NCI-H146 (cell line): ENCODE measurements at places on chromosomes 1 and 21.
A peak's percentile ranks its signal among the peaks of the same experiment; 100 is the strongest.

- no peak for DNase-seq
Observed at GRCh38 chr1:164662462-164662861, 103.5 kb downstream of the PBX1 start.

DNA sequence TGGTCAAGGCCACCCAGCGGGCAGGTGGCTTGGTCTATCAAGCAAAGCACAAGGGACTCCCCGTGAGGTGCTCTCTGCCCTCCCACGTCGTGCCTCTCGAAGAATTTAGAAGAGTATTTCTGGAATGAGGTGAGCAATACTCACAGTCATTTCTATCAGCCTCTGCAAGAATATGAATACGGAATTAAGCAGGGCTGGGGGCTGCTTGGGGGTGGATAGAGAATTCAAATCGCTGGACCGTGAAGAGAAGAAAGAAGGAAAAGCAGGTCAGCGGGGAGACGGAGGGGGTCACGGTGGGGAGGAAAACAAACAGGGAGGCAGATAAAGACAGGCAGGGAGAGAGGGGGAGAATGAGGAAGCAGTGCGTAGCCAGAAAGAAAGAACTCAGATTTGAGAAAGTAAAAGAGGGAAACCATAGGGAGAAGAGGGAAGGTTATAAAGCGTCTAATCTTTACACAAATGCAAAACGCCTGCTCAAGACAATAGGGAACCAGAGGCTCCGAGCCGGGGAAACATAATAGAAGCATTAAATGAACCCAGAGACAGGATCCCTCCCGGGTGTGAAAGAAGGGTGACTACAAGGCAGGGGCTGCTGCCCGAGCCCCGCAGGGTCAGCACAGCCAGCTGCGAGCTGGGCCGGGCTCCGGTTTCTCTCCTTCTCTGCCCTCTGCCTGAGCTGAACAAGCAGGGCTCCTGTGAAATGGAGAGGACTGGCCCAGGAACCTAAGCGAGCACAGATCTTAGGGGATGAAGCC, 2.1 kb upstream of the EDN2 start:
- peak; percentile 21 for DNase-seq

- DNase-seq, result no peak
Observed at GRCh38 chr1:173332026-173332425, 124.9 kb upstream of the TNFSF4 start.

- no peak for DNase-seq
Observed at GRCh38 chr1:14800500-14801076, 202.1 kb downstream of the KAZN start.

DNA sequence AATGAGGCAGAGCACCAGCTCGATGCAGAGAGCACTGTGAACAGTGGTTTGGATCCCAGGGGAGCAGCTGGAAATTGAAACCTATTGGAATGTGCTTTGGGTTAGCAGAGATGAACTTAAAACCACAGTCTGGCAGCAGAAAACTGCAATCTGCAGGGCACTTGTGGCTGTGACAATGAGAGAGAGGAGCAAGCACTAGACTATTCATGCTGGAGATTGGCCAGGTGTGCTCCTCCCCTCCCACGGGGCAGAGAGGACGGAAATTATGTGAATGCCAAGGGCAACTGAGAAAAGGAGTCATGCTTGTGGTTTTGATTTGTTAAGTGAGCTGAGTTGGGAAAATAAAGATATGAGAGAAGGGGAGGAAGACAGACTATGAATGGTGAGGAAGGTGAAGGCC, 38.1 kb downstream of the HSD3B2 start:
- no peak for DNase-seq

- DNase-seq, result no peak
Observed at GRCh38 chr1:93132638-93133037, 47.6 kb downstream of the TMED5 start.

- no peak for DNase-seq
Observed at GRCh38 chr1:119724611-119725218, 13.0 kb downstream of the PHGDH start.

- DNase-seq, result no peak
Observed at GRCh38 chr21:45934554-45934953, 47.0 kb upstream of the COL6A1 start.

- DNase-seq, result no peak
Observed at GRCh38 chr1:16092097-16092922, 18.9 kb upstream of the FAM131C start.

GRCh38 chr1:210800756-210801155, 333.2 kb downstream of the KCNH1 start:
- DNase-seq, result no peak

- no peak for DNase-seq
Observed at GRCh38 chr1:51301152-51301843, 29.1 kb downstream of the TTC39A start.
